ENCODE measurements at places on chromosomes 12 and 14. TPM values are rescaled to one million over a fixed set of nuclear protein-coding genes. Genes with fewer than 3 reads are reported as not detected.

Gene TRHDE
- total RNA-seq, result 0.74 TPM

Gene SDR9C7
- not detected for total RNA-seq

Gene OVCH1
- not detected for total RNA-seq

Gene CMA1
- total RNA-seq, result not detected

Gene LEMD3
- 17.8 TPM for total RNA-seq

Gene KCNK10
- total RNA-seq, result not detected

Gene ETFBKMT
- 2.2 TPM for total RNA-seq

Gene NABP2
- total RNA-seq, result 68.5 TPM

Gene SLC8A3
- total RNA-seq, result not detected

Gene ABCD2
- total RNA-seq, result not detected

Gene NAV3
- total RNA-seq, result 4.2 TPM

Gene POTEM
- total RNA-seq, result not detected

Gene CIROP
- total RNA-seq, result not detected

Gene HELB
- 8.2 TPM for total RNA-seq

Gene DBX2
- not detected for total RNA-seq

Gene TAS2R46
- 1.5 TPM for total RNA-seq

Gene SLC10A1
- not detected for total RNA-seq

Gene ADAM20
- 0.94 TPM for total RNA-seq

Gene RNASE3
- total RNA-seq, result not detected

Gene ARF6
- 65.3 TPM for total RNA-seq

Gene MEG3
- not detected for total RNA-seq

Gene OR6C2
- total RNA-seq, result not detected

Gene DDN
- 0.10 TPM for total RNA-seq

Gene PLEKHG7
- total RNA-seq, result not detected

Gene FOXM1
- total RNA-seq, result 225 TPM

Measured in PC-9 (cell line).